Hypothalamus (tissue), 51 donors: ENCODE measurements at places on chromosomes 3 and 15.

- DNase-seq = no peak
Observed at GRCh38 chr3:193851941-193852674, 259.1 kb downstream of the OPA1 start.

GRCh38 chr3:148998715-148999423 is 7.5 kb downstream of the GYG1 start:
- no peak for DNase-seq

DNA sequence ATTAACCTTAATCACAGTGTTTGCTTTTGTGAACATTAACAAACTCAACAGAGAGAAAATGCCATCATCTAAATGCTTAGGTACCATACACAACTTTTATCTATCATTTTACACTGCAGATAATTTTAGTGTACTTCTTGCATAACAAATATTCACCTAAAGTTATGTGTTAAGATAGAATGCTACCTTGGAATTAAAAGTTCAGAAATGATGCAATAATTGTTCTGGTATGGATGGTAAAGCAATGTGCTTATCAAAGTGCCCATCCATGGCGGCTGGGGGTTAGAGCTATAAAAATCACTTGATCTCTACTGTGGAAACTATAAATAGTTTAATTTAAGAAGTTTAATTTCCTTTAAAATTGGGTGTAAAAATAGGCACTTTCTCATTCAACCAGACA is 28.7 kb downstream of the SATB1 start:
- no peak for DNase-seq

DNA sequence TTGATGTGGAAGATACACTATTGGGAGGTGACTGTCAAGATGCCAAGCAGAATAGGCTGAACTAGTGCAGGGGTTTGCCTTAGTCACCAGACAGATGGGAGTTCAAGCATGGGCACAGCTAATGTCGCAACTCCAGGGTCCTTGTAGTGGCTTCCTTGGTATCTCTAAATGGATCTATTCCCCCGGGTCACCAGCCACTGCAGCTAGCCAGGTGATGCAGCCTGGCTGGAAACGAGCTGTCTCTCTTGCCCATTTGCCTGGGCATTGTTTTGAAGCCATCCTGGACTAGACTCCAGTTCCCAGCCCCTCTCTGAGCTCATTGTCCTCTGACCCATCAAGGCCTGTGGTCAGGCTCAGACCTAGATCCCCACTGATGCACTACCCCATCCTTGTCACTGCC is 8.4 kb upstream of the CPEB1 start:
- DNase-seq = no peak

DNA sequence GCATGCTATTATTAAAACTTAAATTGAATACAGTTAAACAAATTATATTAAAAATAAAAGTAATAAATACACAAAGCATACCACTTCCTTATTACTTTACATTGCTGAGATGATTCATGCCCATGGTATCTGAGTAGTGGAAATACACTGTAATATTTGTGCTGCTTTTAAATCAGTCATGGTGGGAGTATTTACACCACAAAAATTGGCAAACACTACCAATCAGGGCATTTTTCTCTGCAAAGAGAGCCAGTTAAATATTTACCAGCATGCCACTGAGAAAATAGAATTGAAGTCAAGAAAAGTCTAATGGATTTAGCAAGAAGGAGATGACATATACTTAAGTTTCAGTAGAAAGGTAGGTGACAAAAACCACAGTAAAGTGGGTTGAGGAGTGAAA is 19.6 kb downstream of the PPARG start:
- no peak for DNase-seq

GRCh38 chr3:56862352-56863062 is 60.8 kb upstream of the ARHGEF3 start:
- peak; percentile 48 for DNase-seq

GRCh38 chr3:23263796-23264195 is 60.7 kb downstream of the UBE2E2 start:
- no peak for DNase-seq

GRCh38 chr15:84879088-84879780 is 5.2 kb upstream of the SLC28A1 start:
- no peak for DNase-seq

- DNase-seq = no peak
Observed at GRCh38 chr15:90497376-90497775, 32.3 kb upstream of the CRTC3 start.

GRCh38 chr3:186534113-186534669 is 10.0 kb downstream of the CRYGS start:
- DNase-seq = no peak

DNA sequence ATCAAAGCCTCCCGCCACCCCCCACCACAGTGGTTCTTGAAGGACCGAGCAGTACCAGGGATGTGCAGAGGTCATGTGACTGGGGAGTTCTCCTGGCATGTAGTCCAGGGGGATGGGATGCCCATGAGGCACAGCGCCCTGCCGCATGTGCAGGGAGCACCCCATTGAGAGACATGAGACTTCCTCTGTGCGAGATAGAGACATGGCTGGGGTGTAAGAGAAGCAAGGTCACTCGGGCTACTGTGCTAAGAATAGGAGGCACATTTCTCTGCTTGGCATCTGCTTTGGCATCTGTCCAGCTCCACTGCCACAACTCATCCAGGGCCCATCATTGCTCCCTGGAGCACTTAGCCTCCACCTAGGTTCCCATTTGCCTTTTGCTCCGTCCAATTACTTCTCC is 2.4 kb upstream of the CYP1A1 start:
- no peak for DNase-seq

- no peak for DNase-seq
Observed at GRCh38 chr3:53109891-53110771, 20.1 kb downstream of the RFT1 start.

- DNase-seq = no peak
Observed at GRCh38 chr15:74825866-74826265, 561 bp upstream of the CPLX3 start.

DNA sequence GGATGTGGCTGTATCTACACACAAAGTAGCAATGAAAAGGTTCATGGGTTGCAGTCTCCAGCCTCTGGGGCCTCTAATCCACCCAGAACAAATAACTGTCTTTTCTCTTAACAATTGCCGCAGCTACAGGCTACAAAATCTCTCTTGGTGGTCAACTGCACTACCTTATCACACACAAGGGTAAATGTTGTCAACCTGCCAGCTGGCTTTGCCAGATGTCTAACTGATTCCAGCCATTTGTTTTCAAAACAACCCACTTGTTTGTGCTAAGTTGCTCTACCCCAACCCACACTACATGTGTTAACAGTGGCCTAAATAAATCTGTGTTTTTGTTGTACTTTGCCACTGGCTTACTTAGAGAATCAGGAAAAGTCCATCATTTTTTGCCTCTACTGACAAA is 447.3 kb downstream of the TAFA4 start:
- no peak for DNase-seq

DNA sequence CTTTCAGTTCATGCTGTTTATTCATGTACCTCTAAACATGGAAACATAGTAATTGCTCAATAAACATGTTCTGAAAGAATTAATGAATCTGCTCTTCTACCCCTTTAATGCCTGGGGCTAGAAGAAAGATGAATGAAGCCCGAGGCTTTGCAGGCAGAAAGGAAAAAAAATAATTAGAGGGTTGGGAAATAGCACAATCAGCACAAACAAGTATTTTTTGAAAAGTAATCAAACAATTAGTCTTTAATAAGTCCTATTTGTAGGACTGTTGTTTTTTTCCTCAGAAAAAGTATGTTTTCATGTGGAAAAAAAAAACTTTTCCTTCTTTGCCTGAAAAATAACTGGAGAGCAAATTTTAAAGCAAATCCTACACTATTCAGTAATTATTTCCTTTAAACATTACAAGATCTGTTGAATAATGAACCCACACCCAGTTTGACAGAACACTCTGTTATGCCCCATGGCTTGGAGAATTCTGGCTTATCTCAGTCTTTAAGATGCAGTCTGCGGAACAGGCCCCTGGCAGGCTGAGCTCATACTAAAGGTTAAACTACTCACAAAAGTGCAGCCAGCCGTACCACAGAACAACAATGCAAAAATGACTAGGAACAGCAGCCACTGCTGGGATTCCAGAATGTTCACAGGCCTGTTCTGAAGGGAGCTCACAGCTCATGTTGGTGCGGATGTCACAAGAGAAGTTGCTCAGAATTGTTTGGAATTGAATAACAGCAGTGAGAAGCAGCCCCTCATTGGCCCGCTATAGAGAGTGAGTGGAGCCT is 79.2 kb downstream of the ABI3BP start:
- no peak for DNase-seq

- no peak for DNase-seq
Observed at GRCh38 chr15:61479613-61480012, 250.5 kb upstream of the RORA start.

- DNase-seq = no peak
Observed at GRCh38 chr3:66380200-66380932, 120.5 kb downstream of the LRIG1 start.

DNA sequence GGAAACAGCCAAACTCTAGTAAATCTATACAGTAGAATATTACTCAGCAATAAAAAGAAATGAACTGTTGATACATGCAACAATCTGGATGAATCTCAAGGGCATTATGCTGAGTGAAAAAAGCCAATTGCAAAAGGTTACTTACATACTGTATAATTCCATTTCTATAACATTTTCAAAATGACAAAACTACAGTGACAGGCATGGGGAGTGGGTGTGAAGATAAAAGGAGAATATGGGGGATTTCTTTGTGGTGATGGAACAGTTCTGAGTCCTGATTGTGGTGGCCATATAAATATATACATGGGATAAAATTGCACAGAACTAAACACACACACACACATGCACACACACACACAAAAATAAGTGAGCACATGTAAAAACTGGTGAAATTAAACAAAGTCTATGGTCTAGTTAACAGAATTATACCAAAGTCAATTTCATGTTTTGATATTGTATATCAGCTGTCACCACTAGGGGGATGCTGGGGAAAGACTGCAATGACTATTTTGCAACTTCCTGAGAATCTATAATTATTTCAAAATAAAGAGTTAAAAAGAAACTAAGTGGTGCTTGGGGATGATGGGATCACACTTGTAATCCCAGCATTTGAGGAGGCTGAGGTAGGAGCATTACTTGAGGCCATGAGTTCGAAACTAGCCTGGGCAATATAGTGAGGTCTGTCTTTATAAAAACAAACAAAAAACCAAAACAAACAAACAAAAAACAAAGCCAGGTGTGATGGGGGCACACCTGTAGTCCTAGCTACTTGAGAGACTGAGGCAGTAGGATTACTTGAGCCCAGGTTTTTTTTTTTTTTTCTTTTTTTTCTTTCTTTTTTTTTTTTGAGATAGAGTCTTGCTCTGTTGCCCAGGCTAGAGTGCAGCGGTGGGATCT is 66.0 kb downstream of the SPTSSB start:
- no peak for DNase-seq

DNA sequence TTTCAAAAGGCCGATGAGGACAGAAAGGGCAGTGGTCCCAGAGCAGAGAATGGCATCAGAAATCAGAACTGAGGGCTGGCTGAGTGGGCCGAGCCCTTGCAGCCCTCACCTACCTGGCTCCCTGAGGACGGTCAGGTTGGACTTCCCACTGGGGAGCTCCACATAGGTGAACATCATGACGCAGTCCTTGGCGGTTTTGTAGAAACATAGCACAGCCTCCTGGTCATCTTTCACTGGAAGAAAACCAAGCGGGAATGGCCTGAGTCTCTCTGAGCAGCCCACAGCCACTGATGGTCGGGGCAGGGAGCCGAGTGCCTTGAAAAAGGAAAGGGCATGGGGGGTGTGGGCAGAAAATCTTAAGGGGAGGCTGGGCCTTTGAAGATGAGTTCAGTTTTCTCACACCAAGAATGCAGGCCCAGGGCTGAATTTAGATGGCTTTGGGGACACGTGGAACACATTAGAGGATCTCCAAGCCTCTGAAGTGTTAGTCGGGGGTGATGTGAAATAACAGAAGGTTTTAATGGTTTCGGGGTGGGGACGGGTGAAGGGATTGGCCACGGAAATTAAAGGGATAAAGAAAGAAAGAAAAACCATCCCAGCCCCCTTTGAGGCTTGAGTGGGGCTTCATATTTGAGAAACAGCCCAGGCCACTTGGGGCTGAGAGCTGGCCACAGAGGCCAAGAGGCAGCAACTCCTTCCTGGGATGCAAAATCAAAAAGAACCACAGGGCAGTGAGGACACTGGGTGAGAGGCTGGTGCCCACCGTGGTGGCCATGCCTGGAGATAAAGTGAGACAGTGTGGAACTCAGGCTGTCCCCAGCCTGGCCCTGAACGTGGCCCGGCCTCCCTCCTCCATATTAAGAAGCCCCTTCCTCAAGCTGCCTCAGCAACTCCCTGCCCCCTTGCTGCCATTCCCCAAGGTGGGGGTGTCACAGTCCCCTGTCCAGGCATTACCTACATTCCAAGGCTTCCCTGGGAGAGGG is 36.2 kb downstream of the UMPS start:
- DNase-seq = no peak

DNA sequence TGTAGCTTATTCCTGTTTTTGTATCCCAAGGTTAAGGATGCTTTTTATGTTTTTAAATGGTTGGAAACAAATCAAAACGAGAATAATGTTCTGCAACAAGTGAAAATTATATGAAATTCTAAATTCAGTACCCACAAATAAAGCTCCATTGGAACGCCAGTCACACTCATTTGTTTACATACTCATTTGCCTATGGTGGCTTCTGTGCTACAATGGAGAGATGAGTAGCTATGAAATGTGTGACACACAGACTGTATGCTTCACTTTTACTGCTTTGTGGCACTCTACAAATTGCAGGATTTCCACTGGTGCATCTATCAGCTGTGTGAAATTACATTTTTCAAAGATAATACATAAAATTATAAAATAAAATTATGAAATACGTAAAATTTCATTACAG is 112.2 kb upstream of the TSPAN3 start:
- DNase-seq = no peak

DNA sequence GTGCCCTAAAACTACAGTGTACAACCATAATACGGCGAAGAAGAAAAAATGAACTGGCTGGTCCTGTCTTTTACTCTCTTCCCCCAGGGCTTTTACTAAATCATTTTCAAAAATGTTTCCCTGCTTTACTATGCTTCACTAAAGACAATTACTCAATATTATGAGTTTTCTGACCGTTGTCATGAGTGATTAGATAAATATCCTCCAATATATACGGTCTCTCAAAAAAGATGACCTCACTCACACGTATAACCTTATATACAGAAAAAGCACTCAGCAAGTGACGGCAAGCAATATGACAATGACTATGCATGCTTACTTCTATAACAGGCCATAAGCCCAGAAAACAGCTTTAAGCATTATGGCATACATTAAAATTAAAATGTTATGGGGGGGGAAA is 60.5 kb downstream of the TBL1XR1 start:
- DNase-seq = no peak

DNA sequence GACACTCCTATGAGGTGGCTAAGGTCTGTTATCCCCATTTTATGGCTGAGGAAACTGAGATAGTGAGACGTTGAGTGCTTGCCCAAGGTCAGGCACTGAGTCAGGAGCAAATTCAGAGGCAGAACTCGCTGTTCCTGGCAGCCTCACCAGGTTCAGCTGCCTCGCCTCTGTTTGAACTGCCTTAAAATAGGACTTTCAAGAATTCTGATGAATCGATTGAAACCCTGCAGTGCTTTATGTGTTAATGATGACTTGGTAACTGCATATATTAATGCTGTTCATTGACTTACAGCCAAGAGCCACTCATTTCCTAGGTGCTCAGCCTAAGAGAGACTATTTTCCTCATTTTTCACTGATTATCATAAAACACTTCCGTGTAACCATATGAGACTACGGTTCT is 79.5 kb upstream of the BHLHE40 start:
- no peak for DNase-seq

GRCh38 chr3:127802606-127803005 is 19.7 kb downstream of the MGLL start:
- DNase-seq = no peak

- no peak for DNase-seq
Observed at GRCh38 chr3:22526266-22526837, 676.8 kb upstream of the UBE2E2 start.

- no peak for DNase-seq
Observed at GRCh38 chr3:30342318-30343060, 263.9 kb upstream of the TGFBR2 start.
